ENCODE measurements at places on chromosomes 7 and 10. TPM values are rescaled to one million over a fixed set of nuclear protein-coding genes. Genes with fewer than 3 reads are reported as not detected.

The EGR2 gene
- total RNA-seq = 7.2 TPM

The FBXL13 gene
- 0.30 TPM for total RNA-seq

The CALML3 gene
- 87.1 TPM for total RNA-seq

The GLUD1 gene
- total RNA-seq = 175 TPM

The BEND7 gene
- total RNA-seq = 4.7 TPM

The CFAP58 gene
- total RNA-seq = 0.60 TPM

The GSAP gene
- 11.8 TPM for total RNA-seq

The NPFFR1 gene
- total RNA-seq = 0.30 TPM

The TMEM213 gene
- total RNA-seq = 11.4 TPM

DNA sequence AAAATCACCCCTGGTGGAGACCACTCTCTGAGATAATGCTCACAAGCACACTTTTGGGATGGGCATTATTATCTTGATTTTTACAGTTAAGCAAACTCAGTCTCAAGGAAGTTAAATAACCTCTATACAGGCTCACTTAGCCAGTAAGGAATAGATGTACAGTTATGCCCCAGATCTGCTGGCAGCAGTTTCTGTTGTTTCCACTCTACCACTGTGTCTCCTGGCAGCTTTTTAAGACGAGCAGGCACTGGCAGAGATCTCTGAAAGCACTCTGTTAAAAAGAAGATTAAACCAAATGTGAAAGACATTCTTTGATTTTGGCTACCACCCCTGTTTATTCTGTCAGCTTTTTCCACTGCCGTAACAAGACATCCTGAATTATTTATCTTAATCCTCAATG is 73.2 kb downstream of the SRI start:
- DNase-seq = no peak
- H3K27me3 ChIP-seq = no peaks in the 10 kb centered on the region
- H3K27ac ChIP-seq = no peak overlapping the region
- H3K4me1 ChIP-seq = no peaks in the 10 kb centered on the region
- H3K4me3 ChIP-seq = no peak overlapping the region

DNA sequence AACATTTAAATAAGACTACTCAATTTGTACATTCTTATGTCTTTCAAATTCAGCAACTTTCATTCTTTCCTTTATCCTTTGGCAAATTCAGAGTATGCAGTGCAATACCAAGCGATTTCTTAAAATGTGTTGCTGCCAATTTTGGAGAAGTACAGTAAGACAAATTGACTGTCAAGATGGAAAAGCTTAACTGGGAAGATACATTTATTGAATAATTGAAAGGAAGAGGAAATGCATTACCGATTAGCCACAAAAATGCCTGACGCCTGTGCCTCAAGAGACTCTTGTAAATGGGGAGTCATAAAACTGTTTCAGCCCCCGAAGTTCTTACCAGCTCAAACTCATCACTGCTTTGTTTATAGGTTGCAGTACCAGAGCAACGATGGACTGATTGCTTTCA is 373.3 kb upstream of the GALNT17 start:
- no peak for DNase-seq
- no peak overlapping the region for H3K4me3 ChIP-seq
- peaks cover 4% of the 10 kb centered on the region for H3K36me3 ChIP-seq

- no peak overlapping the region for H3K27ac ChIP-seq
- no peak overlapping the region for H3K4me3 ChIP-seq
- no peak for DNase-seq
- H3K36me3 ChIP-seq = no peaks in the 10 kb centered on the region
- no peaks in the 10 kb centered on the region for H3K4me1 ChIP-seq
Observed at GRCh38 chr7:140079121-140079536, 16.4 kb upstream of the PARP12 start.

DNA sequence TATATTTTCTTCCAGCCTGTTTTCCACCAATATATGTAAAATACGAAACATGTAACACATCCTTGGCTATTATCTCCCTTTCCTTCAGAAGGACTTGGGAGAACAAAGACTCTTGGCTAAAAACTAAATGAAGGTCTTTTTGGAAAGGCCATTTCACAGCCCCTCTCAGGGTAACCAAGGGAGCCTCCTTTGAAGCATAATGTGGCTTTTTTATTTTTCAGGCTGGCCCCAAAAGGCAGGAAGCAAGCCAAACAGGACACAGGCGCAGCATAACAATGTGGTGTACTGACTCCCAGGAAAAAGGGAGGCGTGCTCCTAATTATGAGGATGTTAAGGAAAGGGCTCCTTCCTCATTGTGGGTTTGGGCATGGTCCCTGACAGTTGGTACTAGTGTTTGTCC is 30.3 kb upstream of the CCSER2 start:
- no peak overlapping the region for H3K4me3 ChIP-seq
- no peaks in the 10 kb centered on the region for H3K36me3 ChIP-seq
- H3K4me1 ChIP-seq = no peaks in the 10 kb centered on the region
- peaks cover 16% of the 10 kb centered on the region for H3K27me3 ChIP-seq
- no peak for DNase-seq

DNA sequence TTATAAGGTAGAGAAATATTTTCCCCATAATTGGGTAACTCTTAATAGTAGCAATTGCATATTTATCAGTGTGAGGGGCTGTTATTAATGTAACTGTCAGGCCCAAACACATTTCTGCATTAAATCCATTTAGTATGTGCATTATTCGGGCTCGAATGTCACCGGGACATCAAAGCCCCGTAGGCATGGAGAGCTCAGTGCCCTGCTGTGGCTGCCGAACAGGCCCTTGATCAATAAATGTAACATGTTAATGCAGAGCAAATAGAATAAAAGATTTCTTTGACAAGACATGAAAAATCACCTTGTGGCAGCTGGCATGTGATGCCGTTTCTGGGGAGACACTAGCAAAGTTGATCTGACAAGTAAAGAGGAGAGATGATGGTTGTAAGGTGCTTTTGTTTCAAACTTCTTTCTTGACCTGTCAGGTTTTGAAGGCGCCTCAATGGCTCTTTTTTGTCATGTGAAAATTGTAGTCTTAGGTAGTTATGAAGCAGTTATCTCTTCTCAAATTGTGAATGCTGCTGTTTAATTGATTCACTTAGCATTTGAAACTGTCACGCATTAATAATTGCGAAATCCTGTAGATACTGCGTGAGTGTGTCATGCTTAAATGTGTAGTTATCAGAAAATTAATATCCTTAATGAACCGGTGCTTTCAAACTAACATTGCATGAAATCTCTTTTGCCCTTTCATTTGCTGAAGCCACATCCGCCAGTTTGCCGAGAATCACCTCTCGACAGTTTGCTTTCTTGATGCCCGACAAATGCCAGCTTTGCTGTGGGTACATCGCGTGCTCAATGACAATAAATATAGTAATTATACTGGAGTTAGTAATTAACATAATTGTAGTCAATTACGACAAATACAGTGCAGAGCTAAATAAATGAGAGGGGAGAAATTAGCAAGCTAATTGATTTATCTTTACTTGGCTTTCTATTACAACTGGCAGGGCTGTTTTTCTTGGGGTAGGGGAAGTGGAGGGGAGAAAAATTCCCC is 19.5 kb downstream of the LRMDA start:
- no peaks in the 10 kb centered on the region for H3K36me3 ChIP-seq
- H3K4me3 ChIP-seq = no peak overlapping the region
- DNase-seq = no peak
- no peak overlapping the region for H3K27ac ChIP-seq
- H3K4me1 ChIP-seq = no peaks in the 10 kb centered on the region
- no peaks in the 10 kb centered on the region for H3K27me3 ChIP-seq

DNA sequence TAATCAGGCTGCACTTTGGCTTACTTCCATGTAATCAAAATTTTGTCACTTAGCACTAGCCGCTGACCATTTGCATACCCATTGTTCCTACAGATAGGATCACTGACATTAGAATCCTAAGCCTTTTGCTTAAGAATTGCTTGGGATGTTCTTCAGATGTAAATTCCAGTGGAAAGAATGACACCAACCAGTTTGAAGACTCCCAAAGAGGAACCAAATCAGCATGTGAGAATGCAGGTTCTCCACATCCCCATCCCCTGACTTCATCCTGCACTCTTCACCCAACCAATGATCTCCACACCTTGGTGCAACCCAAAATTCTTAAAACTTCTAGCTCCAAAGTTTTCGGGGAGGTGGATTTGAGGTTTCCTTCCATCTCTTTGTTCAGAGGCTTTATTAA is 345.6 kb downstream of the GPAM start:
- no peak for DNase-seq
- H3K4me1 ChIP-seq = peaks cover 15% of the 10 kb centered on the region
- no peak overlapping the region for H3K4me3 ChIP-seq
- H3K27ac ChIP-seq = no peak overlapping the region
- H3K27me3 ChIP-seq = no peaks in the 10 kb centered on the region

GRCh38 chr10:112790921-112791320 is 159.1 kb upstream of the TCF7L2 start:
- no peaks in the 10 kb centered on the region for H3K27me3 ChIP-seq
- peaks cover 17% of the 10 kb centered on the region for H3K4me1 ChIP-seq
- H3K36me3 ChIP-seq = no peaks in the 10 kb centered on the region
- H3K27ac ChIP-seq = no peak overlapping the region
- DNase-seq = no peak

DNA sequence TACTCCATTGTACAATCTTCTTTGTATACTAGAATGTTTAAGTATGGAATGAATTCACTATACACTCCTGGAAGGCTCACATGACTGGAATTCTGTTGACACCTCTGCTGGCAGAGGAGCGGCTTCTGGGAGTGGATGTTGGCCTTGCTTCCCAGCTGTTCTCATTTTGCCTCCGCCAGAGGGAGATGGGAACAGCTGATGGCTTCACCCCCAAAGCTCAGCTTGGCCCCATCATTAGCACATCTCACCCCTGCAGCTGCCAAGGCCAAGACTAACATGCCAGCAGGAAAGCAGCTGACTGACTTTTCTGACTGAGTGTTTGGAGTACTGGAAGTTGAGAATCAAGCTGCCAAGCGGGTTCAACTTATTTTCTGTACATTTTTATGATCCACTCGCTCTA is 15.1 kb downstream of the ADAM12 start:
- no peaks in the 10 kb centered on the region for H3K27me3 ChIP-seq
- no peak overlapping the region for H3K4me3 ChIP-seq

DNA sequence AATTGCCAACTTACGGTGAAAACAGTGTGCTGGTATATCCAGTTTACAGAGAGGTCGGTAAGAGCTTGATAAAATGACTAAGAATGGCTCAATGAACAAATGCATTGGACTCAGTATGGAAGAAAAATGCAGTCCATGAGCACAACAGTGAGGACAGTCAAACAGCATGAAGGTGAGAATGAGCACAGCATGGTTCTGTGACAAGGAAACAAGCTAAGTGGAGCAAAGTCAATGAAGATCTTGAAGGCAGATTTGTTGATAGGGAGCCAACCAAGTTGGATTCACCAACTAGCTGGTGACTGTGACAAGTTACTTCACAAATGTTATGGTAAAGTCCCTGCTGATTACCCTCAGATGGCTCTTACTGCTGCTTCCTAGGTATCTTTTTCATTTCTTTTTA is 75.9 kb downstream of the SHOC2 start:
- no peaks in the 10 kb centered on the region for H3K27me3 ChIP-seq
- no peak for DNase-seq
- H3K27ac ChIP-seq = no peak overlapping the region
- H3K4me3 ChIP-seq = no peak overlapping the region

DNA sequence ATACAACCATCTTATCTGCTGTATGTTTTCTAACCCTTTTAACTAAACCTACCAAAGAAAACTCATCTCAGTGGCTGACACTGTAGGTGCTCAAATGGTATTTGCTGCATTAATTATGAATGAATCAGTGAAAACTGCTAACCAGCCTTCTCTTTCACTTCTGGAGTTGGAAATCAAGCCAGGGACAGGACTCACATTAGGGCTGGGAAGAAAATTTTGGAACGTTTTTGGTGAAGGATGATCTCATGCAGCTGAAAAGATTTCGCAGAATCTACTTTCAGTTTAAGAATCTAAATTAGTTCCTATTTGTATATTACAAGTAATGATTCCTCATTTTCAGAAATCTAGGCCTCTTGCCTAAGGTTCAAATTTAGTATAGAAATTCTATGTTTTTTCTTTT is 12.9 kb downstream of the MTPN start:
- H3K4me3 ChIP-seq = no peak overlapping the region
- H3K36me3 ChIP-seq = no peaks in the 10 kb centered on the region
- no peak for DNase-seq
- no peak overlapping the region for H3K27ac ChIP-seq
- H3K4me1 ChIP-seq = peaks cover 24% of the 10 kb centered on the region

- H3K36me3 ChIP-seq = no peaks in the 10 kb centered on the region
- no peak overlapping the region for H3K4me3 ChIP-seq
- H3K27me3 ChIP-seq = no peaks in the 10 kb centered on the region
- H3K4me1 ChIP-seq = peaks cover 6% of the 10 kb centered on the region
Observed at GRCh38 chr10:8405596-8405995, 351.1 kb downstream of the GATA3 start.

GRCh38 chr10:20683345-20683744 is 213.8 kb downstream of the NEBL start:
- no peak for DNase-seq
- no peak overlapping the region for H3K27ac ChIP-seq
- H3K27me3 ChIP-seq = no peaks in the 10 kb centered on the region

DNA sequence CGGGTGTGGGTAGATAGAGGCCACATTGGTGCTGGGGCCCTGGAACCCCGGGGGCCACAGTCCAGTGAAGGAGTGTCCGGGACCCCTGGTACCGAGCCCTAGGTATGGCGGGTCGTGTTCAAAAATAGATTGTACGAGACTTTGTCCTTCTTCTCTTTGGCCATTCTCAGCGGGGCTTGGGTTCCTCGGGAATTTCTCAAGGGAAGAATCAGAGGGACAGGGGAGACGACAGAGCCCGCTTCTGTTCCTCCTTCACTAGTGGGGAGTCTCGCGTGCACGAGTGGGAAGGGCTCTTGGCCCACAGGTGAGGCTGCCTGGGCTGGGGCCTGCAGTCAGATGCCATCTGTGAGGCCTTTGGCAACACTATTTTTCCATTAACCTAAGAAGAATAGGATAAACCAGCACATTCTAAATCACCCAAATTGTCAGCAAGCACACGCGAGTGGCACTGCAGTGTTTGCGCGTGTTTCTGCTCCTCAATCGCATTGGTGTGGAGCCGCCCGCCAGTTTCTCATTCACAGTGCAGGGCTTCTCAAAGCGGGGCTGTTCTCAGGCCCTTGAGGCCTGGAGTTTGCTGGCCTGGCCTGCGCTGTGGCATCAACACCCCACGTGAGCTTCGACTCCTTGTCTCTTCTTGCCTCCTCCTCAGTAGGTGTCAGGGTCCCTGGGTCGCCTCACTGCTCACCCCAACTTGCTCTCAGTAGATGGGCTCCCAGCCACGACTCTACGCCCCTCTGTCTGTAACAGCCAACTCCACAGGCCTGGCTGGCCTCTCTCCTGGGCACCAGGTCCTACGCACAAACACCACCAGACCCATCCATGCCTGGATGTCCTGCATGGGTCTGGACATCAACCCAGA is 187.6 kb upstream of the SHH start:
- H3K27ac ChIP-seq = no peak overlapping the region
- H3K4me3 ChIP-seq = no peak overlapping the region
- peak; percentile 49 for DNase-seq
- peaks cover 20% of the 10 kb centered on the region for H3K27me3 ChIP-seq

All from suprapubic skin (tissue), 4 donors.